ENCODE measurements at places on chromosomes 3 and 15.
A peak's percentile ranks its signal among the peaks of the same experiment; 100 is the strongest.

DNA sequence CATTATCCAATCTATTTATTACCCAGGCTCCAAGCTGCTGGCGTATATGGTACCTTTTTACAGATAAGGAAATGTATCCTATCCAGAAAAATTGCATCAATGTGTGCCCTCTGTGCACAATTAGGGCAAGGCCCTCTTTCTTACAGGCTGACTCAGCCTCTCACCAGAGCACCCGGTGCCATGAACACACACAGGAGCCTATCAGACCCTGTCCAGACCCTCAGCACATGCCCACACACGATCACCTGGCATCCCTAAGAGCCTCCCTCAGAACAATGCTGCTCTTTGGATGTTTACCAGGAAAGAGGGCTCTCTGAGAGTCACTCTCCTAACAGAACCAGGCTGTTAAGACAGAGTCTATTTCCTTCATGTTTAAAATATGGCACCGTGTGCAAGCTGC is 460.0 kb upstream of the TBL1XR1 start:
- no peak for DNase-seq

- no peak for DNase-seq
These were observed 48.1 kb downstream of the MAGEF1 start for GRCh38 chr3:184663756-184664155.

DNA sequence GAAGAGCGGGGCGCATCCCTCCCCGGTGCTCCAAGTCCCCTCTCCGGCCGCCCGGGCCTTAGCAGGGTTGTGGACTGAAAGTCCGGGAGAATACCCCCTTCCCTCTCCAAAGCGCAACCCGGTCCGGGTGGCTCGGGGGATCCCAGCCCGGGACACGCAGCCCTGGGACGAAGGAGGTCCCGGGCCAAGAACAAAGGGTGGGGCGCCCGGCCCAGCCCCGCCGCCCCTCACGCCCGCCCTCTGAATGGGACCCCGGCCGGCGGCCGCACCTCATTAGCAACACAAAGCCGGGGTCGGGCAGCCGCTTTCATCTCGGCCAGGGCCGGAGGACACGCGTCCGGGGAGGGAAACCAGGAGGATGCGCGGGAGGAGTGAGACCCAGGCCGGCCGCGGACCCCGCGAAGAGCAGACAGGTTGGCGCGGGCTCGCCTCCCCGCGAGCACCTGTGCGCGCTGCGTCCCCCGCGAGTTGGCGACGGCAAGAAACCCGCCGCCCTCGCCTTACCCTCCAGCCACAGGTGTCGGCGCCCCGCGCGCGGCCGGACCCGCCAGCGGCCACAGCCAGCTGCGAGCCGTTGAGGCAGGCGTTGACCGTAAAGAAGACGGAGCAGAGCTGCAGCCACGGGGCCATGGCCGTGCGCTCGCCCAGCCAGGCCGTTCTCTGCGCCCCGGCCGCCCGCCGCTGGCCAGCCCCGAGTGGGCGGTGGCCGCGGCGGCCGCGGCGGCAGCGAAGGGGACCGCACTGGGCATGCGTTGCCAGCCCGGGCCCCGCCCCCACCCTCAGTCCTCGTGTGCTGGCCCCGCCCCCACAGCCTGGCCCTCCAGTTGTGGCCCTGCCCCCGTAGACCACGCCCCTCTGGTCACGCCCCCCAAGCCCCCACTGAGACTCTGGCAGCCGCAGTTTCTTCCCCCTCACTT is at the start of gene IL17RD:
Gene IL17RD (minus strand): TSS at position 697 of the 917 bp plus-strand sequence. CDS start 67 bp downstream, at position 630.
- DNase-seq = peak; percentile 13

DNA sequence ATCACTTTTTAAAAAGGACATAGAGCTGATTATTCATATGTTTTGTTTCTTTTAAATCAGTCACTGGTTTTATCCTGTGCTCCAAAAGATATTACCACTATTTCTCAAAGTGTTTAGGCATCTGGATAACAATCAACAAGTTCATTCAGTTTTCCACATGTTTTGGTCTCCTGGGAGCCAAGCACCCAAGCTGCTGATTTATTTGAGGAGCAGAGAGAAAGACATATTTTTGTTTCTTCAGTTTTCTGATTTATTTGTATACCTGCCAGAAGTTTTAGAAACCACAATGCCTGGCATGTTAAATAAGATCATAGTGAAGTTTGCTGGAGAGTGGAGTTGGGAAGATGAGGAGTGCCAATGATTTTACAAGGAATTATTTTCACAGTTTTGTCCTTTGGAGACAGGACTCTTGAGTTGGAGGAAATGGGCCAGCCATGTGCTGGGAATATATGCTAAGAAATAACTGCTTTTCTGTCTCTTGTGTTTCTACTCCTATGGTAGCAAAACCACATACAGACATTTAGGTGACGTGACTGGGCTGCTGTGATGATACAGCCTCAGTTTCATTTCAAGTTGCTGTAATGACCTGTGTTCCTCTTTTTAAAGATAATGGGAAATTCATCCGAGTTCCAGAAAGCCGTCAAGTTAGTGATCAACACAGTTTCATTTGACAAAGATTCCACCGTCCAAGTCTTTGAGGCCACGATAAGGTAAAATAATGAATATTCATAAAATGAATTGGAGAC is 11.7 kb downstream of the EDEM1 start:
- no peak for DNase-seq

- DNase-seq = no peak
These were observed 263.3 kb downstream of the ZIC1 start for GRCh38 chr3:147672436-147672835.

- DNase-seq = no peak
These were observed 7.9 kb downstream of the ZNF280D start for GRCh38 chr15:56725386-56725785.

- DNase-seq = no peak
These were observed 39.6 kb downstream of the VPS13C start for GRCh38 chr15:62020576-62021160.

DNA sequence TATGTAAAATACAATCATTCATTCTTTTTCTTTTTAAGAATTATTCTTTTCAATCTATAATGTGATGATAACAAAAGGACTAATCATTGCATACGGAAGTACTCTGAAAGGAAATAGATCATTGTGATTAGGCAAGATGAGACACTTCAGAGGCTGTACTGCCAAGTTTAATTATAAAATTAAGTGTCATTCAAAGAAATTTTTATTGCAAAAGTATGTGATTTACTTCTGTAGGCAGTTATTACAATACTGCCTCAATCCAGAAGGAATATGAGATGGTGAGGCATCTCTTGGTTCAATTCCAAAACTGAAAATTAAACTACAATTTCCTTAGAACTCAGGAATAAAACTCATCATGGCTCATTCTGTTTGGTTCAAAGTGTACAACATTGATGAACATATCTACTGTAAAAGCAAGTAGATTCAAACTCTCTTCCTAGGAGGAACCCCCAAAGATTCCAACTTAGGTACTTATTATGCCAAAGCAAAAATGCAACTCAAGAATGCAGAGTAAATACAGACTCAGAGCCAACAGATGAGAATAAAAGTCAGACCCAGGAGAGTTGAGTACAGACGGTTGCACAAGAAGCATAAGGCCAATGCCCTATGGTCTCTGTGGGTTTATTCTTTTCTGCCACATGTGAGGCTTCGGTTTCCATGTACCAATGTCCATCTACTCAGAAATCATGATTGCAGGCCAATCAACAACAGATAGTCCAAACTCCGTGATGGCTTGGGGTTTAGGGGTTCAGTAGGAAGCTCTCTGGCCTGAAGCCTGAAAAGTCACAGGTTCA is 118.5 kb upstream of the WNT5A start:
- DNase-seq = no peak

- DNase-seq = no peak
These were observed 36.8 kb downstream of the KLHL6 start for GRCh38 chr3:183518491-183519251.

GRCh38 chr3:112889357-112889756 is 42.7 kb upstream of the CD200R1L start:
- no peak for DNase-seq

DNA sequence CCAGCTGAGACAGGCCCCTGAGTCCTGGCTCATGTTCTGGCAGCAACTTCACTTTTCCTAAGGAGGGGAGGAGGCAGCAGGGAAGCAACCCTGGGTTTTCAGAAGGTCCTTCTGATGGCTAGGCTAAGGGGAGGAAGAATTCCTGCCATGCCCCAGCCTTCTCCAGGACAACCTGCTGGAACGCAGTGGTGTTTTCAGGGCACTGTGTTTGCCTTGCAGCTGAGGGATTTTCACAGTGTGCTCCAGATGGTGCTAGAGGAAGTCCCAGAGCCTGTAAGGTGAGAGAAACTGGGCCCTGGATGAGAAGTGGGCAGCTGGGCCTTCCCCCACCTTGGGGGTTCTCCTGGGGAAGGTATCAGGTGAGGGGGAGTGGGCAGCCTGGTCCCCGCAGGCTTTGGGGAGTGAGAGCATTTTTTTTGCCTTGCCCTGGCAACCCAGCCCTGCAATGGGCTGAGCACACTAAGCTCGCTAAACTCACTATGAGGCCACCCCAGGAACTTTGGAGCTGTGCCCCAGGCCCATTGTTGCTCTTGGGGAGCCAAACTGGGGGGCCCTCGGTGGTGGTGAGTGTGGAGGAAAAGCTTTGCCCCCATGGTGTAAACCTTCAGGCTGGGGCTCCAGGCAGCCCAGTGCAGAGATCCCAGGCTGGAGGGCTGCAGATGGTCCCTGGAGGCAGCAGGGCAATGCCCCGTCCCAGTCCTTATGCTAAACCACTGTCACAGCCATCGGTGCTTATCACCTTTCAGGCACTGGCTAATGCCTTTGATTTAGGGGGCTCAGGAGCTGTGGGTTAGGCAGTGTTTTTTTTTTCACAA is 41.1 kb downstream of the ACAA1 start:
- DNase-seq = no peak

DNA sequence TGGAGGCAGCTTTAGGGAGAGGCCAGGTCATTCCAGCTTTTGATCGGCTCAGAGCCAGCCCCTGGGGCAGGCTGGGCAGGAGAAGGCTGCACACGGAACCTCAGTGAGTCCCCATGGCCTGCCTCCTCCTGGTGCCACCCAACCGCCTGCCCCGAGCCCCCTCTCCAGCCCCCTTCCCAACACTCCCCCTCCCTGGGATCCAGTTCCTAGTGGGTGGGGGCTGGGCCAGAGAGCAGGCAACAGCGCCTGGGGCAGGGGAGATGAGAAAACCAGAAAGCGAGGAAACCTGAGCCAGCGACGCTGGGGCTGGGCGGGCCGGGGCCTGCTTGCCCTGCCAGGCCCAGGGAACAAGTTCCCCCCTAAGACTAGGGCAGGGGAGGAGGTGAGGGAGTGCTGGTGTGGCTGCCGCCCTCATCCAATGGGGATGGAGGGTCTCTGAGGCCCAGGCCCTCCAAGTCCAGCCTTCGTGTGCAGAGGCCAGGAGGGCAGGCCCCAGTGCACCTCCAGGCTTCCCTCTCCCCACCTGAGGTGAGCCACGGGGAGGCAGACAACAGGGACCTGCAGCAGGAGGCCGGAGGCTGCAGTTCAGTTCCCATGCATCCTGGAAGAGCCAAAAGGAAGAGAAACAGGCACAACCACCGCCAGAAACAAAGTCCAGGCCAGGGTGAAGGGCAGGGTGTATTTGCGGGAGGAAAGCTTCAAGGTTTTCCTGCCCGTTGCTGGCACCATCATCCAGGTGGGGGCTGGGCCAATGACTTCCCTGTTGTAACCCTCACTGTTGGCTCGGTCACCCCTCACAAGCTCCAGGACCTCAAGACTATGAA is 4.0 kb upstream of the SEMA3F start:
- DNase-seq = no peak

DNA sequence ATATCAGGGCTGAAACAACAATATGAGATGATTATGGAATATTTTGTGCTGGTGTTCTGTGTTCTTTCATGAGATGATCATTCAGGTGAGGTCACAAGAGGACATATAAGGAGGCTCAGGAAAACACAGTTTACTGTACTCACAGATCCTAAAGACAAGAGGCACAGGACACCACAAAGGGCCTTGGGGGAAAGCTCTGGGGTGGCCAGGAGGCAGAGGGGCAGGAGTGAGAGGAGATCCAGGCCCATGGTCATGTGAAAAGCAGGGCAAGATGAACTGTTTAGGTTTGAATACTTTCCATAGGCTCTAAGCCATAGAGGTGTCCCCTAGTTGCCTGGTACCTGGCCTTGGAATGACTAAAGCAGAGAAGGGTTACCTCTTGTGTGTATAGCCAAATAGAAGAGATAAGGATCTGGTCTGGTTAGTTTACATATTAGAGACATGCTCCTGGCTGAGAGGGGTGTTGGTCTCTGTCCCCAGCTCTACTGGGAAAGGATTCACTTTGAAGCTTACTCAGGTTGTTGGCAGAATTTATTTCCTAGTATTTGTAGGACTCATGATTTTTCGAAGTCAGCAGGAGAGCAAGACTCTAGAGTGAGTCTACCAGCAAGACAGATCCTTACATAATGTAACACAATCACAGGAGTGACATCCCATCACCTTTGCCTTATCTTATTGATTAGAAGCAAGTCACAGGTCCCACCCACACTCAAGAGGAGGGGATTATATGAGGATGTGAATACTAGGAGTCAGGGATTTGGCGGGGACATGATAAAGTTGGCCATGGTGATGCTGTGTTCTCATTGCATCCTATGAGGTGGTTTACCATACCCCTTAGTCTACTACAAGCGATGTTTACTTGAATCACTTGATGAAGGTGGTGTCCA is 11.3 kb upstream of the TM4SF1 start:
- DNase-seq = no peak

DNA sequence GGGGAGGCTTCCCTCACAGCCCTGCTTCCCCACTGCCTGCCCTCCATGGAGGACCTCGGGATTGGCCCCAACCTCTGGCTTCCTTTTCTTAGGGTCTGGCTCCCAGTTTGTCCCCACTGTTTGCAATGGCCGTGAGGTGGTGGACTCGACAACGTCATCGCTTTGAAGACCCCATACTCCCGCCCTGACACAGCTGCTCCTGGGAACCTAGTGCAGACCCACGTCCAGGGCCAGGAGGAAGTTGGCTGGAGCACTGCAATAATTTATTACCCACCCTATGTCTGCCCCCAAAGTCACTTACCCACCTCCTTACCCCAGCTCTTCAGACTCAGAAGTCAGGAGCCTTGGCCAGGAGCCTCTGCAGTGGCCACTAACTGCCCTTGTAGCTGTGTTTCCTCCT is 11.1 kb downstream of the GRM2 start:
- no peak for DNase-seq

All from stimulated activated CD4-positive, alpha-beta T cell treated with anti-CD3 and anti-CD28 coated beads, TNF-alpha, amount 100 ng/mL, for 4 hours (primary cell).